ENCODE measurements at places on chromosomes 1 and 21.

GRCh38 chr1:27884006-27884954 is 11.9 kb downstream of the THEMIS2 start:
- DNase-seq: no peak

- DNase-seq: no peak
Measured at GRCh38 chr21:16473988-16474387, 744.2 kb downstream of the USP25 start.

GRCh38 chr1:167629681-167630567 is at the start of gene RCSD1:
TSS of gene RCSD1 (plus strand) at chr1:167630232. CDS start at chr1:167630424, 192 bp downstream.
- peak; percentile 90 for DNase-seq

DNA sequence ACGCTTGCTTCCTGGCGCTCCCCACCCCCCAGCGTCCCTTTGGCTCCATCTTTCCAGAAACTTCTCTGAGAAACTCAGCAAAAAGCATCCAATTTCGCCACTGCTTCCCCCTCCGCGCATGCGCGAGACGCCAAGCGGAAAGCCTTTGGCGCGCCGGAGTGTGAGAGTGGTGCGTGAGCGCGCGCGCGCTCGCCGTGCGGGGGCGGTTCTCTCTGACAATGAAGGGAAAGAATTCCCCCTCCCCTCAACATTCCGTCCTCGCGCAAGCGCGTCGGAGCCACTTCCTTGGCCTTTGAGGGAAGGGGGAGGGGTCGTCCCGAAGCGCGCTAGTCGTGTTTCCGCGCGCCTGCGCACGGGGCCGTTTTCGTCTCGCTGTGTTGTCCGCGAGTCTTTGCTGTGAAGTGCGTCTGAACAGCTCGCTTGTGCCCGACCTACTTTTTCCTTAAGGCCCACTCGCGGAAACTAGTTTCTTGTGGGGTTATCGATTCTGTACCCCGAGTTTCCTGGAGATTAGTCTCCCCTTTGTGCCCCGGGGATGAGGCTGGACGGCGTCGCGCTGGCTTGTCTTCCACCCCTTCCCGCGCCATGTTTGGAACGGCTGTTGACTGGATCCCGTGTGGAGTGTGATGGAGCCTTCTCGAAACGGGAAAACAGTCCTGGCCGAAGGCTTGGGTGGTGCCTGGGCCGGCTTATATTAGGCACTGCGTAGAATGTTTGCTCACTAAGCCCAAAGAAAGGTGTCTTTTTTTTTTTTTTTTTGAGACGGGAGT is 11.6 kb upstream of the SPEN start:
- peak; percentile 100 for DNase-seq

GRCh38 chr1:87426463-87427249 is 98.0 kb downstream of the LMO4 start:
- no peak for DNase-seq

- DNase-seq: no peak
Measured at GRCh38 chr1:10692401-10693021, 103.9 kb downstream of the CASZ1 start.

DNA sequence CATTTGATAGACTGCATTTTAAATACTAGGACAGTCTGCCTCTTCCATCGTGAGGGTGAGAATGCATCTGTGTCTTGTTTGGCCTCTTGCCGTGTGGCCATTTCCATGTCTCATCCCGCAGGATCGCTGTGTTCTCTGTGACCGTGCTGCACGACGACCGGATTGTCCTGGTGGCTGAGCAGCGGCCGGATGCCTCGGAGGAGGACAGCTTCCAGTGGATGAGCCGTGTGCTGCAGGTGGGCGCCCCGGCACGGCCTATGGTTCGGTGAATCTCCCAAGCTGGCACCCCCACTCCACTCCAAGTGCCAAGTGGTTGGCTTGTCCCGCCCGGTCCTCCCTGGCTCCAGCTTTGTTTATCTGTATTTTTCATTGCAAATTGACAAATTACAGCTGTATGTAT is 55.2 kb downstream of the S100B start:
- no peak for DNase-seq

DNA sequence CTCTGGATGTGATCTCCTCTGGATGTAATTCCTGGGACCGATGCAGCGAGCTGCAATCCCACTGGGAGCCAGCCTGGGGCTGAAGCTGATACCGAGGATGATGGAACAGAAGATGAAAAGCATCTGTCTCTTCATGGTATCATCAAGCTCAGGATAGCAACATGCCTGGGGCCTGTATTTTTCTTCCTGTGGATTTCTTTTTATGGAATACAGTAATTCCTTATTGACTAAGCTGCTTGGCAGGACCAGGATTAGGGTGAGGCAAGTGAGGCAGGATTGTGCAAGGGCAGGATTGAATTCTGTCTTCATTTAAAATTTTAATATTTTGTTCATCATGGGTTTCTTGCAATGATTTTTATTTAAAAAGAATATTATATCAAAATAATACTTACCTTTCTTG is 86.6 kb downstream of the SLC25A24 start:
- no peak for DNase-seq

GRCh38 chr1:9395018-9395417 is 102.3 kb downstream of the SPSB1 start:
- DNase-seq: no peak

DNA sequence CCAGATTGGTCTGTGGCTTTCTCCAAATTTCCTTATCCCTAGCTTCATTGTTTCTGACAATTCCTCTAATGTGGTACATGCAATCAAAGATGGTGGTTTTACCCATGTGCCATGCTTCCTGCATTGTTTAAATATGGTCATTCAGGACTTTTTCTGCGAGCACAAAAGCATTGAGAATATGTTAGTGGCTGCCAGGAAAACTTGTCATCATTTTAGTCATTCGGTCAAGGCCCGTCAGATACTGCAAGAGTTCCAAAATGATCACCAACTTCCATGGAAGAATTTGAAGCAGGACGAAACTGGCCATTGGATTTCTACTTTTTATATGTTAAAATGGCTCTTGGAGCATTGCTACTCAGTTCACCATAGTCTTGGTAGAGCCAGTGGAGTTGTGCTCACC is 3.7 kb downstream of the ZBED6 start:
- DNase-seq: no peak

GRCh38 chr1:28087614-28088167 is 719 bp downstream of the EYA3 start:
- no peak for DNase-seq

DNA sequence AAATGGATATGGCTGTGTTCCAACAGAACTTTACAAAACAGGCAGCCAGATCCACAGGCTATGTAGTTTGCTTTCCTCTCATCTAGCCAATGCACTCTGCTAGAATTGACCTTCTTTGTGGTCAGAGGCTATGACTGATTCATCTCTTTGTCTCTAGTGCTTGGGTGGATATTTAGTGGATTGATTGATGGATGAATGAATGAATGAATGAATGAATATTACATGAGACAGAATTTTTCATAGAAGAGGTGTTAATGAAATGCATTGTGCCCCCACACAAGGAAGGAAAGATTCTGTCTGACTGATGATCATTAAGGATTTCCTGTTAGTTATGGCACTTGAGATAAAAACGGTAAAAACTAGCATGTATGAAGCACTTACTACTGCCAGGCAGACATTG is 50.5 kb upstream of the ZYG11A start:
- no peak for DNase-seq

GRCh38 chr1:89133747-89134146 is 7.8 kb upstream of the GBP2 start:
- DNase-seq: no peak

DNA sequence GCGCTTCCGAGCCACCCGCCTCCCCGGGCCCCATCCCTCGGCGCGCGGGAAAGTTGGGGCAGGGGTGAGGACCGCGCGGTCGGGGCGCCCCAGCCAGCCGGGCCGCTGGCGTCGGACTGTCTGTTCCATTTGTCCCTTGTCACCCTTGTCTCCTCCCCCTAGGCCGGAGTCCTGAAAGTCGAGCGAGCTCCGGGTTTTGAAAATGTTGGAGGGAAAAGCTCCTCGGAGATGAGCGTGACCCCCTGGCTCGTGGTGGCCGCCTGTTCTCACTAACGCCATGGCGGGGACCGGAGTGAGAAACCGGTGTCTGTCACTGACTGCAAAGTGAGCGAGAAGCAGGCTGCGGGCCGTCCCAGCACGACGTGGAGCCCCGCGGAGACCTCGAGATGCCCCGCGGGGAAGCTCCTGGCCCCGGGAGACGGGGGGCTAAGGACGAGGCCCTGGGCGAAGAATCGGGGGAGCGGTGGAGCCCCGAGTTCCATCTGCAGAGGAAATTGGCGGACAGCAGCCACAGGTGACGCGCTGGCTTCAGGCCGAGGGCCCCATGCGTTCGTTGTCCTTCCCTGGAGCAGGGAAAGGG is 491 bp downstream of the PER3 start:
- no peak for DNase-seq

GRCh38 chr1:88150330-88150729 is 533.7 kb upstream of the PKN2 start:
- DNase-seq: no peak

DNA sequence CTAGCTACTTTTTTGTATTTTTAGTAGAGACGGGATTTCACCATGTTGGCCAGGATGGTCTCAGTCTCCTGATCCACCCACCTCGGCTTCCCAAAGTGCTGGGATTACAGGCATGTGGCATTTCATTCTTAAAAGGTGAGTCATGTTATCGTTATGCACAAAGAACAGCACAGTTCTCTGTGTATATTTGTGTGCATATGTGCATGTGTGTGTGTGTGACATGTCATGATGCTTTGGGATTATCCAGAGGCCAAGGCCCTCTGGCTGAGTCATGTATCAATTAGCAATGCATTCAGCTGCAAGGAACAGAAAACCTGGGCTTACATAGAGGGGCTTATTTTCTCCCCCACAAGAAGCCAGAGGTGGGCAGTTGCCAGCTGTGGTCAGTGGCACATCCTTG is 301.7 kb upstream of the KAZN start:
- no peak for DNase-seq

DNA sequence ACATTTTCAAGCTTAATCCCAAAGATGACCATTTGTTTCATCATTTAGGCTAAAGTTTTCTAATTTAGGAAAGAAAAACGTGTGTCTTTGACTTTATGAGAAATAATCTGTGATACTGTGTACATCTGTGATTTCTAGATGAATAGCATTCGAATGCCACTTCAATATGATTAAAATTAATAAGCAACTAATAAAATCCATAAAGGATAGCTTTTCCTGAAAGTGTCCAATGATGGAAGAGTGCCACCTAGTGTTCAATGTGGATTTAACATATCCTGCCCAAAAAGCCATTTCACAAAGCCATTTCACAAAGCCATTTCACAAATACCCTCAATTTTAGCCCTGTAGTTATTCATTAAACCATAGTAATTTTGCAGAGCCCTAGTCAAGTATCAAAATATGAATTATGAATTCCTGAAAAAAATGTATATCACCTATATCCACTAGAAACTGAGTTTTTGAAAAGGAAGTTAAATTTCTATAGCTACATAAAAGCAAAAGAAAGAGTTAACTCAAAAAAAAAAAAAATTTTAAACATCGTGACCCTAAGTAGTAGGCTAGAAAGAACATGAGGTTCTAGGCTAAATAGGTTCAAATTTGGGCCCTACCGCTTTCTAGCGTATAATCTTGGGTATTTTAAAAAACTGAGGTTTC is 19.1 kb downstream of the NME7 start:
- no peak for DNase-seq

DNA sequence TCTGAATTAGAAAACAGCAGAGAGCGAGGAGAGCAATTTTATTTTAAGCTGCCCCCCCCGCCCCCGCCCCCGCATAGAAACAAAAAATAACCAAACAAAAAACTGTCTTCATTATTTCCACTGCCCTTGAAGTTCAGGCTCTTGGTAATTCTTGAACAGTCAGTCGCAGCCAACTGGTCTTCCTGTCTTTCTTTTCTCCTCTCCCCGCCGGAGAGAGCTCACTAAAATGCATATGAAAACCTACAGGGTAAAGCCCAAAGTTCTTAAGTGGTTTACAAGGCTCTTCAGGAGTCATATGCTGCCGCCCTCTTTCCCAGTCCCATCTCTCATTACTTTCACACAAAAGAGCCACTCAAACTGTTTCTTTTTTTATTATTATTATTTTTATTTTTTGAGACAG is 1.1 kb upstream of the ANKRD35 start:
- no peak for DNase-seq

DNA sequence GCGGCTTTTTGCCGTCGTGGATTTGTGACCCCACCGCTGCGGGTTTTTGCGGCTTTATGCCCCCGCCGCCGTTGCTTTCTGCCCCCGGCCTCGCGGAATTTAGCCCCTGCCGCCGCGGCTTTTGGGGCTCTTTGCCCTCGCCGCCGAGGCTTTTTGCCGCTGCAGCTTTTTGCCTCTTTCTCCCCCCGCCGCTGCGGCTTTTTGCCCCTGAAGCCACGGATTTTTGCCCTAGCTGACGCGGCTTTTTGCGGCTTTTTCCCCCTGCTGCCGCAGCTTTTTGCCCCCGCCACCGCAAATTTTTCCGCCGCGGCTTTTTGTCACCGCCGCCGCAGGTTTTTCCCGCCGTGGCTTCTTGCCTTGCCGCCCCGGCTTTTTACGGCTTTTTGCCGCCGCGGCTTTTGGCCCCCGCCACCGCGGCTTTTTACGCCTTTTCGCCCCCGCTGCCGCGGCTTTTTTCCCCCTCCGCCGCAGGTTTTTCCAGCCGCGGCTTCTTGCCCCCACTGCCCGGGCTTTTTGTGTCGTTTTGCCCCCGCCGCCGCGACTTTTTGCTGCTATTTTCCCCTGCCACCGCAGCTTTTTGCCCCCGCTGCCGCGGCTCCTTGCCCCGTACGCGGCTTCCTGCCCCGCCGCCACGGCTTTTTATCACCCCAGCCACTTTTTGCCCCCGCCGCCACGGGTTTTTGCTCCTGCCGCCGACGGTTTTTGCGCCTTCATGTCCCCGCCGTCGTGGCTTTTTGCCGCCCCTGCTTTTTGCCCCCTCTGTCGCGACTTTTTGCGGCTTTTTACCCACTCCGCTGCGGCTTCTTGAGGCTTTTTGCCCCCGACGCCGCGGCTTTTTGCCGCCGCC is 3933.6 kb downstream of the SRGAP2C start:
- DNase-seq: no peak

DNA sequence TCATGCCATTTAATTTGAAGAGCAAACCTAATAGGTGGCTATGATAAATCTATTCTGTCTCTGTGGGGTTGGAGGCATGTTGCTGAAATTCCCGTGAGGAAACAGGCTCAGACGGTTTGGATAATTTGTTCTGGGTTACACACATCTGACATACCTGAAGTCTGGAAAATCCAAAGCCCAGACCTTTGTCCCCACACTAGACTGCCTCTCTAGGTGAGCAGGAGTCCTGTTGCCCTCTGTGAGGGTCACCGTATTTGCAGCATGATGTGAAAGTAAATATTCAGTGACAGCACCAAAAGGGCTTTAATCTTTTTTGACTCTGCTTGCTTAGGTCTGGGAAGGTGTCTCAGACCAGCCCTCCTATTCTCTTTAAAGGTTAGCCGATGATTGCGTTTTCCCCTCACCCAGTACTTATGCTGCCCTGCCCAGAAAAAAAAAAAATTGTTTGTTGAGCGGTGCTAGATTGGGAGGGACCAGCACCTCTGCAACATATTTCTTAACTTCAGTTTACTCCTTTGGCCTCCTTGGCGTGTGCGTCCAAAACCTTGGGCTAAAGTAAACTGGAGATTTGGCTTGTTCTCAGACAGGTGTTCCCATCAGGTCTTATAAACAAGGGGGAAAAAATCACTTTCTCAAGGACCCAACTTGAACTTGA is 67.0 kb downstream of the CACHD1 start:
- DNase-seq: no peak
